ENCODE measurements at places on chromosomes 1 and 21. TPM values are rescaled to one million over a fixed set of nuclear protein-coding genes. Genes with fewer than 3 reads are reported as not detected.

- H3K27me3 ChIP-seq: no peaks in the 10 kb centered on the region
- no peak for DNase-seq
- H3K36me3 ChIP-seq: peaks cover 58% of the 10 kb centered on the region
- peaks cover 71% of the 10 kb centered on the region for H3K4me1 ChIP-seq
- peak overlapping the region; percentile 94 for H3K27ac ChIP-seq
Observed at GRCh38 chr1:192577145-192578140, 1.9 kb downstream of the RGS1 start.

GRCh38 chr1:32816676-32817158 is 441 bp downstream of the YARS1 start:
- H3K4me3 ChIP-seq: peak overlapping the region; percentile 94
- H3K27ac ChIP-seq: peak overlapping the region; percentile 85
- no peaks in the 10 kb centered on the region for H3K27me3 ChIP-seq
- peaks cover 64% of the 10 kb centered on the region for H3K4me1 ChIP-seq
- DNase-seq: no peak
- H3K36me3 ChIP-seq: peaks cover 45% of the 10 kb centered on the region

- H3K4me1 ChIP-seq: peaks cover 23% of the 10 kb centered on the region
- H3K27ac ChIP-seq: no peak overlapping the region
- peaks cover 57% of the 10 kb centered on the region for H3K27me3 ChIP-seq
- no peak overlapping the region for H3K4me3 ChIP-seq
- no peaks in the 10 kb centered on the region for H3K36me3 ChIP-seq
Observed at GRCh38 chr21:39005502-39005787, 177.8 kb downstream of the PSMG1 start.

GRCh38 chr1:178530037-178530402 is 17.1 kb downstream of the TEX35 start:
- no peaks in the 10 kb centered on the region for H3K36me3 ChIP-seq
- no peak for DNase-seq
- no peak overlapping the region for H3K4me3 ChIP-seq
- H3K27me3 ChIP-seq: no peaks in the 10 kb centered on the region
- peaks cover 4% of the 10 kb centered on the region for H3K4me1 ChIP-seq
- no peak overlapping the region for H3K27ac ChIP-seq

DNA sequence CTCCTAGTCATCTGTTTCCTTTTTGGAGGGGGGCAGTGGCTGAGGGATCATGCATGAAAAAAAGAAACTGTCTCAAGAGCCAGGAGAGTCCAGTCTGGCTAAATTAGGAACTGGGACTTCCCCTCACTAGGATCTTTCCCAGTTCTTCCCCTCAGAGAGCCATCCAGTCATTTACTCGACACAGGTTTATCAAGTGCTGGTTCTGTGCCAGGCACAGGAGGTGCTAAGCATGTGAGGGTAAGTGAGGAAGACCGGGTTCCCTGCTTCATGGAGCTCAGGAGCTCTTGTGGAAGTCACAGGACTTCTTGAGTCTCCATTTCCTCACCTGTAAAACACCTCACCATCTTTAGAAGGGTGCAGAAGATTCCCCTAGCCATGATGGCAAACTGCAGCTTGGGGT is 8.6 kb upstream of the NUAK2 start:
- DNase-seq: no peak
- H3K4me3 ChIP-seq: no peak overlapping the region
- H3K4me1 ChIP-seq: peaks cover 6% of the 10 kb centered on the region
- H3K27ac ChIP-seq: no peak overlapping the region
- no peaks in the 10 kb centered on the region for H3K36me3 ChIP-seq

The SPRR4 gene
- total RNA-seq: not detected

DNA sequence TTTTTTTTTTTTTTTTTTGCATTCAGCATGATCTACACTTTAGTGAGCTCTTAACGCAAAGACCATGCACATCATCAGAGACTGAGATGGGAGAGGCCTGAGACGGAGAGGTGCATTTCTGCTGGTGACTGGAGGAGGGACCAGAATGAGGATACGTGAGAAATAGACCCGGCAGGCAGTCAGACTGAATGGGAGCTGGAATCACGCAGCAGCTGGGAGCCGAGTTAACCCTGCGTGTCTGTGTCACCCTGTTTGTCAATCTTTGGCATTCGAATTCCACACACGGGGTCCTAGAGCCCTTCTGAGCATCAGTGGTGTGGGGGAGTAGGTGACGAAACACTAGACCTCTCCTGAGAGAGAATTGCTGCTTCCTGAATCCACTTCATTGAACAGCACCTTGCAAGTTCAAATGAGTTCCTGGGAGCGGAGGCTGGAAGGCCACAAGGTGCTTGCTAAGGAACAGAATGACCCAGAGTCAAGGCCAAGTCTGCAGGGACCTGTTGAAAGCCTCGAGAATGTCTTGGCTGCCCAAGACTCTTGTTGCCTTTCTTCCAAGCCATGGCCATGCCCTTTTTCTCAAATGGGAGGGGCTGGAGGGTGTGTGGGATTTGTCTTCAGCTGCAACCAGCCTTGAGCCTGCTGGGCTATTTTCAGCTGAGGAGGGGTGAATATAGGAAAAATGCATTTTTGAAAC is 123.3 kb downstream of the CNIH3 start:
- H3K27ac ChIP-seq: no peak overlapping the region
- no peaks in the 10 kb centered on the region for H3K27me3 ChIP-seq
- H3K36me3 ChIP-seq: no peaks in the 10 kb centered on the region
- peaks cover 5% of the 10 kb centered on the region for H3K4me1 ChIP-seq

DNA sequence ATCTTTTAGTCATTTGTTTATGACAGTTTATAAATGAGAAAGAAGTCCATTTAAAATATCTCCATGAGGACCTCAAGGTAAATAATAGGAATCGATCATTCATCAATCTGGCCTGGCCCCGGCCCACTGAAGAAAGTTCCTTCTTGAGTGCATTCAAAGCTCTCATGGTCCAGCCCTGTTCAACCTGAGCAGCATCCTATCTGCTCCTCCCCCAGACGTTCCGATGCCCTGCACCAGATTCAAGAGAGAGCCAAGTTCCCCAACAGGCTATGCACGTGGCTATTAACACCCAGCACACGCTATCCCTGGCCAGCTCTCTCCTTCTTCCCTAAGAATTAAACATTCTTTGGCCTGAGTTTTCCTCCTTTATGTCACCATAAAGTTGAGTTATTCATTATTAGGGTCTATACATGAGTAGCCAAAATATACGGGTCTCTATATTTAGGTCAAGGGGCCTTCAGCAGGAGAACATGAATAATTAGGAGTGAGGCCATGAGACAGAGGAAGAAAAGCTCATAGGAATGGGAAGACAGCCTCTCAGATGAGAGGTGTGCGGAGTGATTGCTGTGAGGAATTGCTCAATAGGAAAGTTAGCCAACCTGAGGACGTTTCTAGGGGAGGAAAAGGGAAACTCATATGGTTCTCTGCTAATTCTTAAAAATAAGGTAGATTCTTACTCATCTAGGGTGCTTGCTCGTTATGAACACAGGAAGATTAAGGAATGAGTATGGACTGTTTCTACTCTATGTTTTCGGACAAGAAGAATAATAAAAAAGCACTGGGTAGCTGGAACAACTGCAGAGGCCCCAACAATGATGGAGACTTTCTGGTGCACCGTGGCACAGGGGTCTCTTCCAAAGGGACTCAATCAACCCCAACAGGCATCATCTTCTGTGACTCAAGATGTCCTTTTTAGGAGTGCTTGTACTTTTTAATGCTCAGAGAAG is 23.6 kb downstream of the RUNX1 start:
- peak overlapping the region; percentile 33 for H3K4me3 ChIP-seq
- DNase-seq: no peak
- peaks cover 69% of the 10 kb centered on the region for H3K4me1 ChIP-seq
- H3K27ac ChIP-seq: peak overlapping the region; percentile 98
- H3K36me3 ChIP-seq: peaks cover 18% of the 10 kb centered on the region
- H3K27me3 ChIP-seq: no peaks in the 10 kb centered on the region

GRCh38 chr1:68128157-68128556 is 77.7 kb upstream of the DIRAS3 start:
- H3K27me3 ChIP-seq: no peaks in the 10 kb centered on the region
- no peak overlapping the region for H3K4me3 ChIP-seq
- no peaks in the 10 kb centered on the region for H3K4me1 ChIP-seq
- no peak overlapping the region for H3K27ac ChIP-seq
- no peaks in the 10 kb centered on the region for H3K36me3 ChIP-seq

- H3K36me3 ChIP-seq: peaks cover 46% of the 10 kb centered on the region
- H3K27me3 ChIP-seq: no peaks in the 10 kb centered on the region
- DNase-seq: no peak
Observed at GRCh38 chr1:11105586-11105985, 5.9 kb upstream of the EXOSC10 start.

GRCh38 chr1:243938208-243938607 is 88.2 kb upstream of the AKT3 start:
- no peaks in the 10 kb centered on the region for H3K4me1 ChIP-seq
- no peak overlapping the region for H3K4me3 ChIP-seq
- no peak overlapping the region for H3K27ac ChIP-seq
- H3K36me3 ChIP-seq: peaks cover 2% of the 10 kb centered on the region
- no peak for DNase-seq
- peaks cover 28% of the 10 kb centered on the region for H3K27me3 ChIP-seq

- H3K36me3 ChIP-seq: no peaks in the 10 kb centered on the region
- no peak overlapping the region for H3K27ac ChIP-seq
- DNase-seq: no peak
- peaks cover 14% of the 10 kb centered on the region for H3K27me3 ChIP-seq
Observed at GRCh38 chr1:119871881-119872280, 24.4 kb downstream of the ADAM30 start.

GRCh38 chr1:11888206-11888876 is 29.6 kb upstream of the NPPB start:
- no peak for DNase-seq
- no peaks in the 10 kb centered on the region for H3K36me3 ChIP-seq
- H3K4me3 ChIP-seq: no peak overlapping the region
- H3K27me3 ChIP-seq: no peaks in the 10 kb centered on the region
- no peaks in the 10 kb centered on the region for H3K4me1 ChIP-seq

DNA sequence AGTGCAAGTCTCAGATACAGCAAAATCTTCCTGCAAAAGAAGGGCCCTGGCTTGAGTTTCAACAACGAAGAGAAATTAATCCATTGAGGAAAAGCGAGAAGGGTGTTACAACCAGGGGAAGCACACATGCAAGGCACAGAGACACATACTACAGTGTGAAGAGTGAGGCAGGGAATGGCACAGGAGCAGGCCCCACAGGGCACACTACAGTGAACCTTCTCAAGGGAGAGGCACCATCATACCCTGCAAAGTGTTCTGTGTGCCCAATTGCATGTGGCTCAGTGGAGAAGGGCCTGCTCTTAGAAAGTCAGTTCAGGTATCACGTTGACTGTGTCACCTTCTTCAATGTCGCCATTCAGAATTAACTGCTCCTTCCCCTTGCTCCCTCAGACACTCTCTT is 60.3 kb downstream of the LMX1A start:
- no peak overlapping the region for H3K27ac ChIP-seq
- H3K36me3 ChIP-seq: no peaks in the 10 kb centered on the region
- peaks cover 3% of the 10 kb centered on the region for H3K27me3 ChIP-seq

GRCh38 chr1:116537040-116537831 is 33.6 kb downstream of the CD58 start:
- no peak overlapping the region for H3K27ac ChIP-seq
- peaks cover 79% of the 10 kb centered on the region for H3K36me3 ChIP-seq
- H3K4me3 ChIP-seq: no peak overlapping the region
- DNase-seq: no peak

DNA sequence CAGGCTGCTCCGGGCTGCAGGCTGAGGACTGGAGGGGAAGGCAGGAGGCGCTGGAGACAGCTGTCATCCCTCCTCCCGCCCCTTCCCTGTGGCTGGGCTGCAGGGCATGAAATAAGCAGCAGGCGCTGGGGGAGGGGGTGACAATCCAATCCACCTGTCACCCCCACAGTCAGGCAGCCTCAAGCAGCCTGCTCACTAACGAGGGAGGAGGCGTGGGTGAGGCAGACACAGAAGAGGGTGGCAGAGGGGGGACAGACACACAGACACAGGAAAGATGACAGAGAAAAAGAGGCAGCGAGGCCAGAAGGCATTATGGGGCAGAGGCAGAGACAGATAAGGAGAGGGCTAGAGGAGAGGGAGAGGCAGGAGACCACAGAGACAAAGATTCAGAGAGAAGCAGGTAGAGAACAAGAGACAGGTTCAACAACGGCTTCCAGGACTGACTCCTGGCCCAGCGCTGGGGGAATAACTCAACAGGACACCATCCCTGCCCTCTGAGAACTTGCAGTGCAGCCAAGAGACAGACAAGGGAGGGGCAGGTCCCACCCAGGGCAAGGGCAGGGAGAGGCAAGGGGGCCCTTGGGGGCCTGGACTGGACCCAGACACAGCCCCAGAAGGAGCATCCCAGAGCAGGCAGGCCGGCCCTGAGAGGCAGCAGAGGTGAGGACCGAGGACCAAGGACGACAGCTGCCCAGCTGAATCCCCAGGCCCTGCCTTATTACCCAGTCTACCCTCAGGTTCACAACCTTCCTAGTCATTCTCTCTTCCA is 11.2 kb downstream of the MEF2D start:
- H3K4me3 ChIP-seq: peak overlapping the region; percentile 88
- no peaks in the 10 kb centered on the region for H3K27me3 ChIP-seq
- peaks cover 27% of the 10 kb centered on the region for H3K36me3 ChIP-seq
- H3K27ac ChIP-seq: peak overlapping the region; percentile 97
- DNase-seq: no peak

The SPOCD1 gene
- total RNA-seq: not detected

DNA sequence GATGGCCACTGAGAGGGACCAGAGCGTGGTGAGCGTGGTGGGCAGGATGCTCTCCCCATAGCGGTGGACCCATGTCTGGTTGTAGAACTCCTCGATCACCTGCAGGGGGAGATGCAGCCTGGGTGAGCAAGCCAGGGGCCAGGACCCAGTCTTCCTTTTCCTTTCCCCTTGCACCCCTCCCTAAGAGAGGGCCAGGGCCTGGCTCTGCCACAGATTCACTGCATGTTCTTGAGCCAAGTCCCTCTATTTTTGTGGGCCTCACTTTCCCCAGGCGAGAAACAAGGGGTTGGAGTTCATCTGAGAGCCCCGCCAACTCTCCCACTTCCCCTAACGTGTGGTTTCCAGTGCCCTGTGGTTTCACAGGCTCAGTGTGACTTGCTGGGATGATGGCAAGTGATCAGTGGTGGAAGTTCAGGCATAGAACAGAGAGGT is 27.5 kb downstream of the SLC2A1 start:
- H3K4me1 ChIP-seq: peaks cover 75% of the 10 kb centered on the region
- no peaks in the 10 kb centered on the region for H3K27me3 ChIP-seq
- peak overlapping the region; percentile 91 for H3K27ac ChIP-seq
- DNase-seq: peak; percentile 47

The IQGAP3 gene
- 0.29 TPM for total RNA-seq

All from activated B cell treated with CpG ODN at 0.5 μM for 24 hours (primary cell).